Activated CD4-positive, alpha-beta T cell treated with anti-CD3 and anti-CD28 coated beads, Interleukin-2, amount 10 ng/mL, durations not matched to agents 24 days and 14 days (primary cell): ENCODE measurements at places on chromosomes 1 and 21. TPM values are rescaled to one million over a fixed set of nuclear protein-coding genes. Genes with fewer than 3 reads are reported as not detected.

CAMTA1 gene
- 66.0 and 69.9 TPM in 2 replicates for total RNA-seq

MPL gene
- total RNA-seq: not detected in 2 replicates

BTBD19 gene
- 22.2 and 22.7 TPM in 2 replicates for total RNA-seq

C1orf141 gene
- total RNA-seq: not detected in 2 replicates

ARTN gene
- total RNA-seq: 0.43 TPM in 1 of 2 replicates, not detected in the other

S100PBP gene
- 43.8 and 46.9 TPM in 2 replicates for total RNA-seq

CD160 gene
- total RNA-seq: 0.59 TPM in 1 of 2 replicates, not detected in the other

GBP2 gene
- 168 and 169 TPM in 2 replicates for total RNA-seq

FMN2 gene
- total RNA-seq: not detected in 2 replicates

LCE1E gene
- total RNA-seq: not detected in 2 replicates

ITLN2 gene
- total RNA-seq: not detected in 2 replicates

DCAF8 gene
- 117 and 121 TPM in 2 replicates for total RNA-seq

HSPA6 gene
- total RNA-seq: 0.91 and 1.2 TPM in 2 replicates

ACTA1 gene
- not detected in 2 replicates for total RNA-seq

NFASC gene
- total RNA-seq: 0.17 and 0.21 TPM in 2 replicates

OR2T29 gene
- total RNA-seq: not detected in 2 replicates

PRELP gene
- not detected in 2 replicates for total RNA-seq

BATF3 gene
- 100.0 and 100 TPM in 2 replicates for total RNA-seq

WNT3A gene
- not detected in 2 replicates for total RNA-seq

TMPRSS15 gene
- total RNA-seq: not detected in 2 replicates

KRTAP19-3 gene
- not detected in 2 replicates for total RNA-seq

MR1 gene
- total RNA-seq: 14.6 and 16.2 TPM in 2 replicates

IRF6 gene
- 0.07 TPM in 1 of 2 replicates, not detected in the other for total RNA-seq

RAB13 gene
- 6.5 and 6.7 TPM in 2 replicates for total RNA-seq
